ENCODE measurements at places on chromosomes 6 and 20.

DNA sequence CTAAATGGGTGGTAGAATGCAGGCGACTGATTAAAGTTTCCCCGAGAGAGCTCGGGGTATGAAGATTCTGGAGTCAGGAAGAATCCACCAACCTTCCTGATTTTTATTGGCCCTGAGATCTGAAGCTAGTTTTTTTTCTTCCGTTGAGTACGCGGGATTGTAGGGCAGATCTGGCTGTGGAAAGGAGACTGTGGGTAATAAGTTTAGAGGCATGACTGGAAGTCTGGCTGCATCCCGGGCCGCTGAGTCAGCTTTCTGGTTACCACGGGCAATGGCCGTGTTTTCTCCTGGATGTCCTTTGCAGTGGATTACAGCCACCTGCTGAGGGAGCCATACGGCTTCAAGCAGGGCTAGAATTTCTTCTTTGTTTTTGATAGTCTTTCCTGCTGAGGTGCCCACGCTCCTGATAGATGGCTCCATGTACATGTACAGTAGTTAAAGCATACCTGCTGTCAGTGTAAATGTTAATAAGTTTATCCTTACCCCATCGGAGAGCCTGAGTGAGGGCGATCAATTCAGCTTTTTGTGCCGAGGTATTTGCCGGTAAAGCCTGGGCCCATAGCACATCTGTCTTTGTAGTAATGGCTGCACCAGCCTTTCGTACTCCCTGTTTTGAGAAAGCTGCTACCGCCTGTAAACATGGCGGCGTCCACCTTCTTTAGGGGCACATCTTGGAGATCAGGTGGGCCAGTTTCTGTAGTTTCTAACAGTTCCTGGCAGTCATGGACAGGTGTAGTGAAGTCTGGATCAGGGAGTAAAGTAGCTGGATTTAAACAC is 154.0 kb downstream of the TRIM27 start:
- H3K4me3 ChIP-seq = peak overlapping the region; percentile 62
- peaks cover 11% of the 10 kb centered on the region for H3K36me3 ChIP-seq
- peaks cover 57% of the 10 kb centered on the region for H3K27me3 ChIP-seq
- DNase-seq = peak; percentile 56
- H3K4me1 ChIP-seq = peaks cover 97% of the 10 kb centered on the region

GRCh38 chr6:40500227-40500626 is 86.9 kb downstream of the LRFN2 start:
- no peaks in the 10 kb centered on the region for H3K36me3 ChIP-seq
- H3K4me1 ChIP-seq = no peaks in the 10 kb centered on the region
- H3K27me3 ChIP-seq = peaks cover 23% of the 10 kb centered on the region
- no peak overlapping the region for H3K27ac ChIP-seq
- H3K4me3 ChIP-seq = no peak overlapping the region

GRCh38 chr20:16475225-16475624 is 98.0 kb downstream of the KIF16B start:
- no peaks in the 10 kb centered on the region for H3K27me3 ChIP-seq
- peaks cover 12% of the 10 kb centered on the region for H3K4me1 ChIP-seq
- no peak overlapping the region for H3K27ac ChIP-seq
- DNase-seq = no peak
- peaks cover 25% of the 10 kb centered on the region for H3K36me3 ChIP-seq

- no peaks in the 10 kb centered on the region for H3K4me1 ChIP-seq
- no peaks in the 10 kb centered on the region for H3K27me3 ChIP-seq
- no peak overlapping the region for H3K4me3 ChIP-seq
- H3K27ac ChIP-seq = no peak overlapping the region
- DNase-seq = no peak
- no peaks in the 10 kb centered on the region for H3K36me3 ChIP-seq
Observed at GRCh38 chr6:80382811-80383210, 276.3 kb downstream of the BCKDHB start.

- H3K27me3 ChIP-seq = no peaks in the 10 kb centered on the region
- H3K36me3 ChIP-seq = peaks cover 16% of the 10 kb centered on the region
- H3K4me1 ChIP-seq = peaks cover 29% of the 10 kb centered on the region
- H3K27ac ChIP-seq = peak overlapping the region; percentile 99
- no peak for DNase-seq
Observed at GRCh38 chr6:21264288-21265033, 329.1 kb upstream of the SOX4 start.

- DNase-seq = no peak
Observed at GRCh38 chr6:12324099-12324498, 33.9 kb downstream of the EDN1 start.
